ENCODE measurements at places on chromosomes 11 and 22.
A peak's percentile ranks its signal among the peaks of the same experiment; 100 is the strongest.

- DNase-seq = no peak
These were observed 12.6 kb downstream of the TNNT3 start for GRCh38 chr11:1932105-1932480.

DNA sequence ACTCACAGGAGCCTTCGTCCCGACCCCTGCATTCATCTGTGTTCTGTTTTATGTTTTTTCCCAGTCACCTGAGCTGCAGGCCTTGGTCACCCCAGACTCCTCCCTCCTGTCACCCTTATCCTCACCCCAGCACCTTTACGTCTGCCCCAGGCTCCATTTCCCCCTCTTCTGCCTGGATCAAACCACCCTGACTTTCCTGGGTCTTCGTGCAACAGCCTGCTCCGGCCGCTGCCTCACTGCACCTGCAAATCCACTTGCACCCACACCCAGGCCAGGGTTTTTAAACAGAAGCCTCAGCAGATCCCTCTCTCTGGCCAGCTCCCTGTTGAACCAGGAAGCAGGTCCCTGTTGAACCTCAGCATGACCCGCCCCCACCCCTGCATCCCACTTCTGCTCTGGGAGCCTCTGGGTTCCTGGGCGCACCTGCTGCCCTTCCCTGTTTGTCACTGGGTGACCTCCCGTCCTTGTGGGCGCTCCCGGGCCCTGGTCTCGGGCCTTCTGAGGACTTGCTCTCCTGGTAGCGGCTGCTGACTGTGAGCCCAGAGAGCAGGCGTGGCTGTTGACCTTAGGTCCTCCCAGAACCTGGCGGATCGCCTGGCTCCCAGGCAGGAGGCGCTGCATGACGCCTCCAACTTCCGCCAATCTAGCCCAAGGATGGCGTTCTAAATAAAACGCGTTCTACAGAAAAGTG is 12.8 kb downstream of the MAPK8IP2 start:
- no peak for DNase-seq

- no peak for DNase-seq
These were observed 23.7 kb downstream of the YWHAH start for GRCh38 chr22:31968022-31968421.

DNA sequence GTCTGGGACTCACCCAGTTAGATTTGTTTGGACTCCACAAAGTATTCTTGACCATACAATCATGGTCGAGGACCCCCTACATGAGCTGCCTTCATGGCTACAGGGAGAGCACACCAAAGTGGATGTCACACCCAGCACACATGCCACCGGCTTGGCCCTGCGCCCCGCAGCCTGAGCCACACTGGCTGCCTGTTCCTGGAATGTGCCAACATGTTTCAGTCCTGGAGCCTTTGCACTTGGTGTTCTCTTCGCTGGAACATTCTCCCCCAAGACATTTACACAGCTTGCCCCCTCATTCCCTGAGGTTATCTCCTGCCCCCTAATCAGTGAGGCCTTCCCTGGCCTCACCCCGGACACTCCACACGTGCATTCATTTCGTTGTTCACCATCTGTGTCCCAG is 46.0 kb downstream of the PPARA start:
- no peak for DNase-seq

DNA sequence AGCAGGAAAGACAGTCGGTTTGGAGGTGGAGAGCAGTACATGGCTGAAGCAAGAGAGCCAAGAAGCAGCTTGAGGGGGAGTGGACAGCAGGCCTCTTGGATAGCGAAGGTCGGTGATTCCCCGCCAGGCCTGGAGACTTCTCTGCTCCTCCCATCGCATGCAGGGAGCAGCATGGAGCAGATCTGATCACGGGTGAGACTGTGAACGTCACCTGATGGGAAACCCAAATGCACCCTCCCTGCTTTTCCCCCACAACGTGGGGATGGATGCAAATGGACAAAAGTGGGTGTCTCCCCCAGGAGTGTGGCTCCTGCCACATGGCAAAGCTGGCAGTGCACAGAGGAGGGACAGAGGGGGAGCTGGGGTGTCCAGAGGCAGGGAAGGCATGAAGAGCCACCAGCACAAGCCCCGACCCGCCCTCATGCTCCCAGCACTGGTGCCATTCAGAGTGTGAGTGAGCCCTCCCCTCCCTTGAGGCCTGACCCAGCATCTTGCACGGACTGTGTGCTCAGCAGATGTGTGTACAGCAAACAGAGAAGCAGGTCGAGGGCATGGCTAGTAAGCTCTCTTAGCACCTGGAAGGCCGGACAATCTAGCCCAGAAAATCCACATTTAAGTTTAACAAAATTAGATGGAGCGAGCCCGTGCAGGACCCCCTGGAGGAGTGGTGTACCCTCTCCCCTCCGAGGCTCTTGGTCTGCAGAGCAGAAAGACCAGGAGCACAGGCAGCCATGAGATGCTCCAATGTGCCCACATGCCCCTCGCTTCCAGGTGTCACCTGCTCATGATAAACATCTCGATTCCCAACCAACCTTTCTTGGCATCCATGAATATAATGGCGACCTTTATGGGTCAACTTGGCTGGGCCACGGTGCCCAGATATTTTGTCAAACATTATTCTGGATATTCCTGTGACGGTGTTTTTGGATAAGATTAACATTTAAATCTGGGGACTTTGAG is 661.7 kb downstream of the TBC1D22A start:
- DNase-seq = no peak

DNA sequence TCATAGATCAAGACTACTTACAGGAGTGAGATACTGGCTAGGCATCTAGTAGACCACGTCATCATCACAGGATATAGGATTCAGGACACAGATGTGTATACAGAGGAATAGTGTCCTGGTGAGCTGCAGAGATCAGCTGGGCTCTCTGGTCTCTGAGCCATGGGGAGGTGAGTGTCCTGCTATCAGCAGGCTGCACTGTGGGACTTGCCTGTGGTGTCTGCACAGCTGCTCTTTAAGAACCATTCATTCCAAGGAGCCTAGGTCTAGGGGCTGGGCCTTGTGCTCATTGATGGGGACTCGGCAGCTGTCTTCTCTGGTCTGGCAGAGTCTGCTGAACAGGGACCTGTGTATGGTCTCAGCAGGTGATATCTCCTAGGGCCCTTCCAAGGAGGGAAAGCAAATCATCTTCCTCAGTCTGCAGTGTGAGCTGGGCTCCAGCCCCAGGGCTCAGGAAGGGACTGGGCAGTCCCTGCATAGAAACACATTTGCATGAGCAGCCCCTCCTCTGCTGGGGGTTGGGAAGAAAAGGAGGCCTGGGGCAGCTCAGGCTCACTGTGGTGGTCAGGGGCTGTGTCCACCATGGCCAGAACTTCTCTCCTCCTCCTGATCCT is 66.1 kb upstream of the VPREB1 start:
- peak; percentile 44 for DNase-seq

- no peak for DNase-seq
These were observed 341.3 kb downstream of the CADM1 start for GRCh38 chr11:115162919-115163318.

- DNase-seq = no peak
These were observed 86.3 kb downstream of the ATXN10 start for GRCh38 chr22:45757936-45758335.

Data from OCI-LY7 (cell line).